NCI-H460 (cell line): ENCODE measurements at places on chromosomes 2 and 18.
A peak's percentile ranks its signal among the peaks of the same experiment; 100 is the strongest.

- no peak for DNase-seq
Measured at GRCh38 chr2:158569284-158569683, 112.5 kb downstream of the PKP4 start.

- DNase-seq, result peak; percentile 49
Measured at GRCh38 chr18:12659904-12660605, 2.1 kb upstream of the SPIRE1 start.

DNA sequence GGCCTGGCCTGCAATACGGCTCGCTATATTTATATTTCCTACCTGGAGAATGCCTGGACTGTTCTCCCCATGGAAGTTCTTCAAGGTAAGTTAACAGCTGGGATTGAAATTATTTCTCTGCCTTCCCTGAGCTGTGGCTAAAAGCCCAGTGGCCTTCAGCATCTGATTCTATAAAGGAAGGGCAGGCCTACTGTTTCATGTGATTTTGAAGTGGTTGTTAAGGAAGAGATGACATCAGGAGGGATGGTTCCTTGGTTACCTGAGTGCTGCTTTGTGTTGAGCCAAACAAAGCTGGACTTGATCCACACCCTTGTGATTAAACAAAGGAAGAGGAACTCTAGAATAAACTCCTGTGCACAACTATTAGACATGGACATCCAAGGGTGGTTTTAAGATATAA lies 61.6 kb downstream of the MFSD6 start:
- DNase-seq, result no peak

DNA sequence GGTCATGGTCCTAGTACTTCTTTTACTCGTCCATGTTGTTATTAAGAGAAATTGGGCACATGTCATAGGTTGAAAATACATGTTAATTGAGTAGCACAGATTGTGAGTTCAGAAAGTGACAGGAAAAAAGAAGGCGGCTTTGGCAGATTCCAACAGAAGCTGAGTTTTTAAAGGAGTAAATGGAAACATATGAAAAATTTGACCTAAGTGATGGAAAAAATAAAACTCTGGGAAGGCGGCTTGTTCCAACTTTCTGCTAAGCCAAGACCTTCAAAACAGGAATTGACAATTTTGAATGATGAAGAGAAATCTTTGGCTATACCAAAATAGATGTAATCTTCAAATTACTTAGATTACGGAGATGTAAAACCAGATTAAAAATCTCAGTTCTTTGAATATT lies 868.0 kb downstream of the EPHA4 start:
- DNase-seq, result no peak
